Left lung (tissue), 14 donors: ENCODE measurements at places on chromosomes 6 and 20. TPM values are rescaled to one million over a fixed set of nuclear protein-coding genes. Genes with fewer than 3 reads are reported as not detected.

DNA sequence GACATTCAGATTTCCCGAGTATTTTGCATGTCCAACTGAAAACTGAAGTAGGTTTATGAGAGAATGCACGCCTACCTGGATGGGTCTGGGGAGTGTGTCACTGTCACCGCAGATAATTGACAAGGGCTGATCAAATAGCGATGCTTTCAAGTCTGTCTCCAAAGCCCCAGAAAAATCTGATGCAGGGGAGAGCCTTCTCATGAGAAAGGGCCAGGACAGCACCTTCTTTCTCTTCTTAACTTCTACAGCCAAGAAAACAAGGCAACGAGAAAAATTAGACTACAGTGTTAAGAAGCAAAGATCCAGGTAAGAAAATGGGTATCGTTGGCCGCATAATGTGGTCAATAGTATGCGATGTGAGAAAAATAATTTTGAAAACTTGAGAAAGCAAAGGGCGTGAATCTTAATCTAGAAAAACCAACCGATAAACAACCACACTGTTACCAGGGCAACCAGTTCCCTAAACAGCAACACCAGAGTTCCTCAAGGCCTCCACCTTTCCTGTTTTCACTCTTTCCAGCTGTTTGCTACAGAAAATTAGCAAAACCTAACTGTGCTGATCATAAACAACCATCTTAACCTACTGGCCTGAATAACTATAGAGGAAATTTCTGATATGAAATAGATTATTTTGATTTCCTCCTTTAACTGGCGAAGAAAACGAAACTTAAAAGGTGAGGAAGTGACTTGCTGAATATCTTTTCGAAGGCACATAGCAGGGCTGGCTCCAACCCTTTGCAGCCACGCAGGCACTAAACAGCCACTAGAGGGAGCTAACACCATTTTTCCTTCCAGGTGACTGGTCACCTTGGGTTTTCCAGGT, 2.6 kb downstream of the TAGAP start:
- DNase-seq: peak; percentile 74

- DNase-seq: no peak
These were observed 19.3 kb upstream of the RNF146 start for GRCh38 chr6:127247114-127248096.

DNA sequence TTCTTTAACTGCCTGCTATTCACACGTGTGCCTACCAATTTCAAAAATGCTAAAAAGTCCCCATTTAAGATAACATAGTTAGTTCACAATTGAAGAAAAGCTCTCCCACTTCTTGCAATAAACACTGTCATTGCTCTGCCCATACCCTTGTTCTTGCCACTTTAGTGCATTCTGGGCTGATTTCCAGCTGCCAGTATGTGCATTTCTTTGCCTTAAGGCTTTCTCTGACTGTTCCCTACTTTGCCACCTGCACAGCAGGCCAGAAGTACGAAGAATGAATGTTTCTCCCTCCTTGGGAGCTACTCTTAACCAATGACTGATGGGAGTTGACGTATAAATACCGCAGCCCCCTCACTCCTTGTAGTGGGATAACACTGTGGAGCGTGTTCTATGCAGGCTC, 16.0 kb upstream of the ATRN start:
- no peak for DNase-seq

GRCh38 chr20:48782901-48783308, 44.9 kb downstream of the PREX1 start:
- DNase-seq: no peak

GRCh38 chr6:105191351-105191750, 11.5 kb upstream of the POPDC3 start:
- DNase-seq: no peak

GRCh38 chr6:138258991-138259390, 40.7 kb upstream of the PBOV1 start:
- DNase-seq: peak; percentile 6

DNA sequence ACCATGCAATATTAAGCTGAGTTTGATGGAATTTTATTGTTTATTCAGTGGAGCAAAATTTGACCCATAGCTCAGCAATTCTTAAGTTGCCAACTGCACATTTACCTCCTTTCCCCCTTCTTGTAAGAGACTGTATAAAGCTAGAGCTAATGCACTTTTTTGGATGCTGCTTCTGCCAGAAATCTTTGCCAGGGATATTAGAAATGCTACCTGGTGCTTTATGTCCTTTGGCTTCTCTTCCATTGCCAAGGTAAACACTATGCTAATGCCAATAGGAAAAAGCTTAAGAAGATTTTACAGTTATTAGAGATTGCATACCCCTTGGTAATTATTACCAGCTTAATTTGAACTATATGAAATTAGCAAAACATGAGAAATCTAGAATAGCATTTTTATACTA, 79.0 kb upstream of the OGFRL1 start:
- DNase-seq: no peak

DNA sequence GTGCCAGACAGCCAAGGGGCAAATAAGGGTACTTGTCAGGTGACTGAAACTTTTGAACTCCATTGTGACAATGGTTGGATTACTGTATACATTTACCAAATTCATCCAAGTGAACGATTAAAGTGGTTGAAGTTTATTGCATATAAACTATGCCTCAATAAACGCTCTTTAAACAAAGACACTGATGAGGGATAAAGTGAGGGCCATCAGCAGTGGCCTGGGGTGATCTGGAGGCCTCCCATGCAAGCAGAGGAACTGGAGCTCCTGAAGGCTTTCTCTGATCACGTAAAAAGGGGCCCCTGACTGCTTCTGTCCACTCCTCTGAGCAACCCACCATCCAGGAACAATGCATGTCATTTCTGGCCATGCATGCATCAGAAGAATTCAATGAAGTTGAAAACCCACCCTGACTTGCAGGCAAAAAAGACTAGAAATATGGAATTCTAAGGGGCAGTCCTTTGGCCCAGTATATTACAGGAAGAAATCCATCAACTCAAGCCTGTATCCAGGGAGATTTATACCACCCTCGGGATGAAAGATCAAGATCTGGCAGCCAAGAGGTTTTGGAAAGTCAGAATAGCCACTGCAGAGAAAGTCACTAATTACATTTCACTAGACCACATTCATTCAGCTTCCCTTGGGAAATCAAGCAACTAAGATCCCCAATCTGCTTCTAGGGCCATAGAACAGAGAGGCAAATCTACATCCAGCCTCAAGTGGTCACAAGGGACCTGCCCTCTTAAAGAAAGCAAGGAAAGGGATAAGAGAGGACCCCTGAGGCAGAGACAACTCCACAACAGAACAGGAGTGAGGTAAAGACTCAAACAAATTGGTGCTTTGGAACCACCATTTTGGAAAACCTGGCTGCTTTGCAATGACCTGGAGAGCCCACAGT, 31.7 kb upstream of the RAB22A start:
- DNase-seq: no peak

- no peak for DNase-seq
These were observed 69.9 kb downstream of the ASXL1 start for GRCh38 chr20:32427996-32428395.

DNA sequence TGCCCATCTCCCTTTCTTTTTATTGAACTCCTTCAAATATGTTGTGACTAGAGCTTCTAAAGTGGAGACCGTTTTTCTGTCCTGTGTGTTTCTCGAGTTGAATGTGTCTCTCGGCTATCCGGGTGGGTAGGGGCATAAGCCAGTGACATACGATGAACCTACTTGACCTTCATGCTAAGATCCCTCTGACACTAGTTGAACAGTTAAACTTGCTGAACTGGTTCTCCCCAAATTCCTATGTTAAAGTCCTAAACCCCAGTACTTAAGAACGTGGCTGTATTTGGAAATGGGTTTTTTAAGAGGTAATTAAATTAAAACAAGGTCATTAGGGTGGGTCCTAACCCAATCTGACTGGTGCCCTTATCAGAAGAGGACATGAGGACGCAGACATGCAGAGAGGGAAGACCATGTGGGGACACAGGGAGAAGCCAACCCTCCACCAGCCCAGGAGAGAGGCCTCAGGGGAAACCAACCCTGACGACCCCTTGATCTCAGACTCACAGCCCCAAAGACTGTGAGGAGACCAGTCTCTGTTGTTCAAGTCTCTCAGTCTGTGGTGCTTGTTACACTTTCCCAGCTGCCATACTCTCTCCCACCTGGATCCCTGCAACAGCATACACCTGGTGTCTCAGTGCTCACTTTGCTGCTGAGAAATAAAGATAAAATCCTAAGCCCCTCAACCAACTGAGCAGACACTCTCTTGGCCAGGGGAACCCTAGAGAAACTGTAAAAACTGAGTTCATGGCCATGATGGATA, 208.4 kb downstream of the MYLK4 start:
- DNase-seq: no peak

- DNase-seq: no peak
These were observed 512.8 kb upstream of the ID4 start for GRCh38 chr6:19324376-19324775.

DNA sequence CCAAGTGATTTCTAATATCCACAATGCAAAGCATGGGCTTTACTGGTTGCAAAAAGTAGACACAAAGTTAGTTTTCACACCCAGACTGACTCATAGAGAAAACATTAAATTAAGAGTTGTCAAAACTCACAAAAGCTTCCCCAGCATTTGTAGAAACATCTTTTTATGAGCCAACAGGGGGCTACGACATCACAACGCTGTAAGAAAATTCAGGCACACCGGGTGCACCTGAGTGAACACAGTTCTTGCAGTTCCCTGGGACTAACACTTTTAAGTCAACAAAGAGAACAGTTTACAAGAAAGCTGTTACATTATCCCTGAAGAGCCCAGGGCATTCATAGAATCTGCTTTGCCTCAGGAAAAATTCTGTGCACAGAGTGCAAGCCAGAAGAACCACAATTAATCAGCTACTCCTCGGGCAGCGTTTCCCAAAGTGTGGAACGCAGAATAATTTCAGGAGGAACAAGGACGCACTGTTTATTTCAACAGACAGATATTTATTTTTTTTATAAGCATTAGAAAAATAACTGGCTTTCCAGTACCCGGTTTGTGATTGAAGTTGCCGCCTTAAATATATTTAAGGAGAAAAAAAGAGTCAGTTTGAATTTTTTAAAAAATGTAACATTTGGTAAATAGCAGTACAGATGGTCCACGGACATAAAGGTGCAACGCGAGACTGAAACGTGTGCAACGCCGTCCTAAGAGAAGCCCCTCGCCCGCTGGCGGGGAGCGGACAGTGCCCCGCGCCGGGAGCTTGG, 1.2 kb downstream of the NCOA5 start:
- DNase-seq: no peak

DNA sequence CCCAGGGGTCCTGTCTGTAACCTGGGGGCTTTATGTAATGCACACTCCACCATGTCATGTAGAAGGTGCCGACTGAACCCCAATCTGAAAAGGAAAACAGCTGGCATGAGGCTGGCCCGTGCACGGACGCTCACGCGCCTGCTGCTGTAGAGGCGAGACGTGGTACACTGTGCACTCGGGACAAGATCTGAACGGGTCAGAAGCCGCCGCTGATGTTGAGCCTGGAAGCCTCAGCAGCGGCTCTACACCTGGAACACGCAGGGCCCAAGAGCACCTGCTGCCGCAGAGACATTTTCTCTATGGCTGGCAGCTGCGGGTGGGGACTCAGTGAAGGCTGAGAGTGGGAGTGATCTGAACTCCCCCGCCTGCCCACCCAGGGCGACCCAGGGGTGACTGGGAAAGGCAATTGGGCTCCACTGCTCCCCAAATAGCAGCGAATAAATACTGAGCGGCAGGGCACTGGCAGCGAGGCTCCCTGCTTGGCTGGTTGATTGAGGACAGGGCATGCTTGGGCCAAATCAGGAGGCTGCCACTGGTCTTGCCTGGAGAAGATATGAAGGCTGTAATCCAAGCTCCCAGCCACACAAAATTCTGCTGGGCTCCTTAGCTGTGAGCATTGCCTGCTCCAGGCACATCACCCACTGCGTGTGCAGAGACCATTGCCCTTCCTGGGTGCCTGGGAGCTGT, 2.5 kb upstream of the OGFR start:
- DNase-seq: no peak

DNA sequence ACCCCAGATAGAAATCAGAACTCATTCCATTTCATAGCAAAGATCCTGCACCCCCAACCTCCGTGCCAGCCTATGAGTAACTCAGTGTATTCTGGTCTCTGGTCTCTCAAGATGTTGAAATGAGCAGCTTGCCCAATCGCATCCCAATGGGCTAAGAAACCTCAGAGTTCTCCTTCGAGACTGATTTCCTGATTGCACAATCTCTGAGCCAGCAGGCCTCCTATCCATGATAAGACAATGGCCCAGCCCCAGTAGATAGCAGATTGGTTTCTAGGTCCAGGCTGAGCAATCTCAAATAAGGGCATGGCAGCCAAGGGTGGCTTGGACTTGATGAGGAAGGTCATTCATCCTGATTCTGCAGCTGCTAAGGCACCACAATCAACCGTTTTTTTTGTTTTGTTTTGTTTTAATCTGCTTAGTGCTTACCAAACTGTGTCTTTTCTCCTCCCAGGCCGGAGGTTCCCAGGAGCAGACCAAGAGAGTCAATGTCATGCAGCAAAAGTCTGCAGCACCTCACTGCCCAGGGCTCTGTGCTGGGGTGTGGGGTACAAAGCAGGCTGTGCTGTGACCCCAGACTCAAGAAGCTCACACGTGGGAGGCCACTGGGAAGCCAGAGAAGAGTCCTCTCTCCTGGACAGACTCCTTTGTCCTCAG, 125.1 kb upstream of the NXT1 start:
- DNase-seq: peak; percentile 31

- no peak for DNase-seq
These were observed 9.1 kb downstream of the ATP9A start for GRCh38 chr20:51758978-51759544.

DNA sequence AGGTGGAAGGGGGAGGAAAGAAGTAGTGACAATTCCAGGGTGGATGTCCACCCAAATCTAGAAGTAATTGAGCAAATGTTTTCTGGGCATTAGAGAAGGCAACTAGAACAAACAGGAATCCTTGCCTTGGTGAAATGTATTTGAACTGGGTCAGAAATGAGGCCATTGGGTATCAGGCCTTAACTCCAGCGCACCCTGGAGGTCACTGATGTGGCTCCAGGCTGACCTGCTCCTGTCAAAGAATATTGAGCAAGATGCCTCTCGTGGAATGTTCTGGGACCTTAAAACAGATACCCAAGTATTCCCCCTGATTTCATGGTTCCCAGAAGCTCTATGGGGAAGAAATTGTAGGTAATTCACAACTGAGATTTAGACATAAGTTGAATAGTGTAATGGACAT, 6.9 kb downstream of the HLA-DPB1 start:
- no peak for DNase-seq

- DNase-seq: no peak
These were observed 97.9 kb downstream of the COL12A1 start for GRCh38 chr6:75107913-75108312.

The KAT14 gene
- total RNA-seq: 8.0 TPM

The MLN gene
- not detected for total RNA-seq
